CD4-positive, CD25-positive, alpha-beta regulatory T cell (primary cell): ENCODE measurements at places on chromosomes 5 and 9.

DNA sequence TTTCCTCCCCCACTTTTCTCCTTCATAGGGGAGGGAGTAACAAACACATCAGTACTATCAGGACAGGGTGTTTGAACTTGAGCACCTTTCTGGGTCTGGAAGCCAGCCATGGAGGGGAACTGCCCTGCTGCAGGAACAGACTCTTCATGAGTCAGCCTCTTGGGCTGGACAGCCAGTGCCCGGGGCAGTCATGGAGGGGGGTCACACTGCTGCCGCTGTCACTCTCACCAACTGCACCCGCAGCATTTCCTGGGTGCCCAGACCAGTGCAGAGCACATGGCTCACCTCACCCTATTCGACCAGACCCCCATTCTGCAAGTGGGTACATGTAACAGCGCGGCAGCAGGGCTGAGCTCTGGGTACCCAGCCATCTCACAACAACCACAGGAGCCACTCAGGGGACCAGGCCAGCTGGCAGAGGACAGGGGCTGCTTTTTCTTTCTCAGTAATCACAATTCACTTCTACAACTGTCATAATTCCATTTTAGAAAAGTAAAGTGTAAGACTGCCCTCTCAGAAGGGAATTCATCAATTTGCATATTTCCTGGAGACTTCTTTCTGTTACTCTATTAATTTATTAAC lies 118.4 kb downstream of the CTNND2 start:
- no peak for DNase-seq

GRCh38 chr5:135085936-135086725 lies 52.1 kb upstream of the PITX1 start:
- no peak for DNase-seq

DNA sequence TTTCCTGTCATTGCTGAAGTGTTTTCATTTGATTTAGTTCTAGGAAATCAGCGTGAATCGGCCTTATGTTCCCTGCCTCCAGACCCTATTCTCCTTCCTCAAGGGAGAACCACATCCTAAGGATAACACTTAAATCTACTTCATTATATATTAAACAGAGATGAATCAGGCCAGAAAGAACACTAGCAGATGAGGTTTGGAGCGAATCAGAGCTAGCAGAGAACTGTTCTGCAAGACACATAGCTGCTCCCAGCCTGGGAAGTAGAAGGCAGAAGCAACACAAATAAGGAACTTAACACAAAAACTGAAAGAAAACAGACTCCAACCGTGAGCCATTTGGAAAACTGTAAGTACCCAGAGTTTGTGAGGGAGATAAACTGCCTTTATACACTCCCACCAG lies 718.2 kb downstream of the SEMA5A start:
- DNase-seq, result no peak

DNA sequence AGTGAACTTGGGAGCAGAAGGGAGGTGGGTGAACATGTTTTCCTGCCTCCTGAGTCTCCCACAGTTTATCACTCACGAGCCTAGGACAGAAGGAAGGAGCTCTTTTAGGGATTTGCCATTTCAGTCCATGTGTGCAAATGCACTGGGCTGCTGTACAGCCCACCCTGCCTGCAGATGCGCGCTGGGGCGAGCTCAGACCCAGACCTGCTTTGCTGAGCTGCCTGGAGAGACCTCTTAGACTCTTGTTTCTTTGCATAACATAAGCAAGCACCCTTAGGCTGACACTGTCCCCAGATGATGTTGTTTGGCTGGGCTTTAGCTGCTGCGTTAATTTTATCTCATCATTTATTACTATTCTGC lies 199.0 kb downstream of the CACNA1B start:
- DNase-seq, result no peak

- no peak for DNase-seq
Measured at GRCh38 chr5:153498516-153498915, 8.0 kb downstream of the GRIA1 start.

- DNase-seq, result no peak
Measured at GRCh38 chr5:62937661-62938558, 359.3 kb downstream of the LRRC70 start.

DNA sequence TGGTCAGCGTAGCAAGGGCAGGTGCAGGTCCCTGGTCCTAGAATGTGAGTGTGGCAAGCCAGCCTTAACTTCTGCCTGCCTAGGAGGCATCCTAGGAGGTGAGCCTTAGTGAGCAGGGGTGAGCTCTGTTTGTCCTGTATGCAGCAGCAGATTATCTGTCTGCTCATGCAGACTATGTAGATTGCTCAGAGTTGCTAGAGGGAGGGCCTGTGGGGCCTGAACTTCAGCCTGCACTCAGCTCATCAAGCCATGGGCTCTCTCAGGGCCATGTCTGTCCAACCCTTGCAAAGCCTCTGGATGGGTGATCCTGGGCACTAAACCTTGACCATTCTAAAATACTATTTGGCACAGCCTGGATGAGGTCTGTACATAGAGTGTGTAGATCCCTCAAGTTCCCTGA lies 8.5 kb upstream of the CTSL start:
- no peak for DNase-seq

DNA sequence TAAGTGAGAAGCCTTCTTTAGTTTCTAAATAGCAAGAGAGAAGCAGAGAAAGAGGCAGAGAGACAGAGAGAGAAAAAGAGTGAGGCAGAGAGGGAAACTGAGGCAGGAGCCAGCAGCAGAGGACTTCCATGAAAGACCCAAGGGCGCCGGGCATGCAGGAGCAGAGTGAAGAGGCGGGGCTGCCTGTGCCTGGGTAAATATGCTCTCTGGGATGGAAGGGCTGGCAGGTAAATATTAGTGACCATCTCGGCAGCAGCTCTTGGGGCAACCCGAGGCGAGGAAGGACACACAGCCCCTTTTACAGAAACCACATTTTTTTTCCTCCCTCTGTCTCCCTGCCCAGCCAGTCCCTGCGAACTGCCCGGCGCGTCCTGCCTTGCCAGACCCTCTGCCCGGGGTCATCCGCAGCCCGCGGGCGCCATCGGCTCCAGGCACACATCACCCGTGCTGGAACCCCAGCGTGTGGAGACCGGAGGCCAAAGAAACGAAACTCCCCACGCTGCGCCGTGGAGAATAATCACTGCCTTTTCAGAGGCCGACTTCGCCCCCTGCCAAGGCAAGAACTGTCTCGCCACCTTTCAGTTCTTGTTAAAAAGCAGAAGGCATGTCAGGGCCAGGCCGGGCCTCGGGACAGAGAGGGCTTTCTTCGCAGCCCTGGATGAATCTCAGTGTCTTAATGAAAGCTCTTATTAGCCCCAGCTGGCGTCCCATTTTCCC lies 61.3 kb downstream of the BOD1 start:
- no peak for DNase-seq

- no peak for DNase-seq
Measured at GRCh38 chr5:17893026-17893635, 258.9 kb downstream of the TAF11L14 start.

- DNase-seq, result peak; percentile 86
Measured at GRCh38 chr9:109918339-109919163, 138.6 kb downstream of the PALM2AKAP2 start.

- no peak for DNase-seq
Measured at GRCh38 chr5:142618130-142618523, 67.8 kb downstream of the FGF1 start.

- DNase-seq, result no peak
Measured at GRCh38 chr5:140324041-140324600, 21.2 kb upstream of the PFDN1 start.

DNA sequence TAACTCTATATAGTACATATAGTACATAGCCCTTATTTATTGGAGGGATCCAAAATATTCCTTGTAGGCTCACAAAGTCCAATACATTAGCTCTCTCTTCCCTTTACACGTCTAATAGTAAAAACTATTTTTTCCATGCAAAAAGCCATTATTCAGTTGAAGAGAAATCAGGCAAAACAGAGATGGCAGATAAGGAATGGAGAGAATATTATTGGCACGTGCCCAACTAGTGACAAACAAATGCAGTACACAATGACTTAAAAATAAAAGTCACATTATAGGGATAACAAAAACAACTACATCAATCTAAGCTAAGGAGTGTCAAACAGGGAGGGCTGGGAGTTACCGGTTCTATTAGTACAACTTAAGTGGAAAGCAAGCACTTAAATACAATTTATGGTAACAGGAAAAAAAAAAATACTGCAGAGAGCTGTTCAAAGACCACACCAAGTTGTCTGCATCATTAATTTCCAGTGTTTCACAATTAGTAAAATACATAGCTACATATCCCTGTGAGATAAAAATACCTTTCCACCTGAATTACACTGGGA lies 4.1 kb upstream of the SCAI start:
- DNase-seq, result no peak
